ENCODE measurements at places on chromosomes 4 and X.
A peak's percentile ranks its signal among the peaks of the same experiment; 100 is the strongest.

DNA sequence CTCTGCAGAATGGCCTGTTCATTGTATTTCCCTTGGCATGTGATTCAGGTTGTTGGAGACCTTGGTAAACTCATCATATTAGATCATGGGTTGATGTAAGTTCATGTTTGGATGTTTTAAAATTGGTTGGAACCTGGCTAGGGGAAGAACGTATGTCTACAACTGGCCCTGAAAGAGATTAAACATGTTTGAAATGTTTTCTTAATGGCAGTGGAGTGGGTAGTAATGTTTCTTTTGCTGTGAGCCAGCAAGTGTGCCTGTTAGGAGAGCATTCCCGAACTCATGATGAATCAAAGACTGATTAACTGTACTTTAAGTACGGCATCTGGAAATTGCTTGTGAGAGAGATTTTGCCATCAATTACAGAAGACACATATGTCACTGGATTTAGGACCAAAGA is 44.5 kb upstream of the SLC4A4 start:
- DNase-seq = no peak

- DNase-seq = no peak
Measured at GRCh38 chrX:13433298-13433605, 113.4 kb upstream of the ATXN3L start.

- no peak for DNase-seq
Measured at GRCh38 chr4:53712408-53713020, 121.2 kb upstream of the LNX1 start.

DNA sequence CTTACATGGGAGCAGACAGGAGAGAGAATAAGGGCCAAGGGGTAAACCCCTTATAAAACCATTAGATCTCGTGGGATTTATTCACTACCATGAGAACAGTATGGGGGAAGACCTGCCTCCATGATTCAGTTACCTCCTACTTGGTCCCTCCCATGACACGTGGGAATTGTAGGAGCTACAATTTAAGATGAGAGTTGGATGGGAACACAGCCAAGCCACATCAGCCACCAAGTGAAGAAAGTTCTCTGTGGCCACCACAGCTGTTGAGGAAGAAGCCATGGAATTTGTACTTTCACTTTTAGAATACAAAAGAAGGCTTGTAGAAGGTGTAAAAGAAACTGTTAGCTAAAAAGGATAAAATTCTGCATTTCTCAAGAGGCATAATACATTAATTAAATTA is 67.0 kb upstream of the CXorf51A start:
- no peak for DNase-seq

DNA sequence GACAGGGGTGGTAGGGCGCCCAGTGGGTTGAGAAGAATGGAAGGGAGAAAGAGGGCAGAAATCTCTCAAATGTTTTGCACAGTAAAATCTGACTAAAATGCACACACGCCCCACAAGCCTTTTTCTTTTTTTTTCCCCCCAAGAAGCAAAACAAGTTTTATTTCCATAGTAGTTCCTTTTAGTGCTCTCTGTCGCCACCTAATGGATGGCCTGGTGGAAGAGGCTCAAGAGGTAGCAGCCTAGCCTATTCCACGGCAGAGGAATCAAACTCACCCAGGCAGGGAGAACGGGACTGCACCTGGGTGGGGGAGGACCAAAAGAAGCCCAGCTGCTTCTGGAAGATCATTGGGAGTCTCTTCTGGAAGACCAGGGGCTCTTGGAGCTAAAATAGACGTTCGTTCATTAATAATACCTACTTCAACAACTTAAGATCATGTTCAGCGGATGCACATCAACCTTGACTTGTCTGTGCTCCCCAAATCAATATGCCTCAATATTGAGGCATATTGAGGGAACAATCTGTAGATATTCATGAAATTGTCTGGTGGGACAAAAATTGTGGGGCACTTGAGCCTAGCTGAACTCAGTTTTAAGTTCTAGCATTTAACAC is 31.6 kb upstream of the IRAK1 start:
- DNase-seq = peak; percentile 73

- no peak for DNase-seq
Measured at GRCh38 chr4:96473246-96473645, 633.4 kb downstream of the PDHA2 start.

DNA sequence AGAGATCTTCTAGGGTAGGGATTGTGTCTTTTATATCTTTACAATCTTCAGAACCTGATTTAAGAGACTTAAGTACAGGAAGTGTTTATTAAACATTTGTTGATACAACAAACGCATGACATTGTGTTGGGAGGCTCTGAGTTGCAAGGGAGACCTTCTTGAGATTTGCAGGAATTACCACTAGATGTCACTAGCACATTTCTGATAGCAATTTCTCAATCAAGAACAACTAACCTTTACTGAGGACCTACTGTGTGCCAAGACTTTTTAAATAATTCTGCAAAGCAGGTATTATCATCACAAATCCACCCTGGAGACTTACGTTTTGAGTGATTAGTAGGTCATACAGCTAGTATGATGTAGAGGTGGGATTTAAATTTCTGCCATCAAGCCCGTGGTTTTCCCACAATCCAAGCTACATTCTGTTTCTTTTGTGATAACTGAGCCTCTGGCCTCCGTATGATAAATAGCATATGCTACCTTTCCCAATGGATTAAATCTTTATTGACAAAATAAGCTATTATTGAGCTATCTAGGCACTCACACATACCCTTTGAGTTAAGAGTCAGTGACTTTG is 986.0 kb downstream of the CCSER1 start:
- peak; percentile 13 for DNase-seq

DNA sequence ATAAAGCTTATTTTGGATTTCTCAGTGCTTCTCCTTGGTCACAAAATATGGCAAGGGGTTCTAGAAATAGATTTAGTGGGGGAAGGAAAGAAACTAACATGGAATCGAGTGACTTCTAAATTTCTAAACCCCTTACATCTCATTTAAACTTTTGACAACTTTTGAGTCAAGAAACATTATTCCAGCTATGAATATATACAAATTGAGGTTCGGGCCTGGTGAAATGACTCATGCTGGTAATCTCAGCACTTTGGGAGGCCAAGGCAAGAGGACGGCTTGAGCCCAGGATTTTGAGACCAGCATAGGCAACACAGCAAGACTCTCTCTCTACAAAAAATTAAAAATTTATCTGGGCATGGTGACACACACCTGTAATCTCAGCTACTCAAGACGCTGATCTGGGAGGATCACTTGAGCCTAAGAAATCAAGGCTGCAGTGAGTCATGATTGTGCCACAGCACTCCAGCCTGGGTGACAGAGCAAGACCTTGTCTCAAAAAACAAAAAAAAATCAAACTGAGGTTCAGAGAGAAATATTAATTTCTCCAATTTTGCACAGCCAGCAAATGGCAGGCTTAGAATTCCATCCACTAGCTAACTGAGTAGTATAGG is 99.8 kb downstream of the ANXA3 start:
- DNase-seq = no peak

DNA sequence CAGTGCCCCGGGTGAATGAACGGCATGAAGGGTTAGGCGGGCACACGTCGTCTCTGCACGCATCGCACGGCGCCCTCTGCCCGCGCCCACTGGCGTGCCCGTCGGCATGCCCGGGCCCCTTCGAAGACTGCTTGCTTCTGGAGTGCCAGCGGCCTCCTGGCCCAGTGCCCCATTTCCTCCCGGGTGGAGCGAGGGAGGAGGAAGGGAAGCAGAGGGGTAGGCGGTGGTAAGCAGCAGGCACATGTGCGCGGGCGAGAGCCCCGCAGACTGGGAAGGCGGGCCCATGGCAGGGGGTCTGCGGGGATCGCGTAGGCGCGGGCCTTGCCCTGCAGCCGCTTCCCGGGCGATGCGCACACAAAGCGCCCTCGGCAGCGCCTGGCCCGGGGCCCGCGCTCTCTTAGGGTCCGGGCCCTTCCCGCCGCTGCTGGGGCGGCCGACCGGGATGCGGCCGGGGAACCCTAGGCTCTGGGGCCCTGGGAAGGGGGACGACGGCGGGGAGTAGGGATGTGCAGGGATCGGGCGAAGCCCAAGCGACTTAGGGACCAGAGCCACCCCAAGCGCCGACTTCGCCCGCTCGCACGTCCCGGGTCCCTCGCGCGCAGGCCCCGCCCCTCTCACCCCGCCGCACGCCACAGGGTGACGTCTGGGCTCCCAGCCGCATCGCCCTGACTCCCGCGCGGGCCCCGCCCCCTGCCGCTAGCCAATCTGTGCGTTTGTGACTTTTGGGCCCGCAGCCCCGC is 866 bp upstream of the EMD start:
- no peak for DNase-seq

GRCh38 chr4:147550626-147551246 is 66.5 kb upstream of the TMEM184C start:
- DNase-seq = no peak

- DNase-seq = no peak
Measured at GRCh38 chrX:115134382-115134781, 54.8 kb upstream of the RBMXL3 start.

DNA sequence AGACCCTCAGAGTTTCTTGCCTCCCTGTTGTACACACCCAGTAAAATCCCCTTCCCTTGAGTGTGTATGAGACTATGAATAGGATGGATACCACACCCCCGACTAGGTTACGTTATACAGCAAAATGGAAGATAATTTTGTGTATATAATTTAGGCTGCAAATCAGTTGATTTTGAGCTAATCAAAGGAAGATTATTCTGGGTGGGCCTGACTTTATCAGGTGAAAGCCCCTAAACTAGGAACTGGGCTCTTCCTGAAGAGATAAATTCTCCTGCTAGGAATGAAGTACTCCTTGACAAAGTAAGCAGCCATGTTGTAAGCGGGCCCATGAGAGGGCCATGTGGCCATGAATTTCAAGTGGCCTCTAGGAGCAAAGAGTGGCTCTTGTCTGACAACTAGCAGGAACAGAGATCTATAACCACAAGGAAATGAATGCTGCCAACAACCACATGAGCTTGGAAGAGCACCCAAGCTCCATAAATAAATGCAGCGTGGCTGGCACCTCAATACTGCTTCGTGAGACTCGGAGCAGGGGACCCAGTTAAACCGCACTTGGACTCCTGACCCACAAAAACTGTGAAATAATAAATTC is 646.4 kb downstream of the IL1RAPL1 start:
- no peak for DNase-seq

- no peak for DNase-seq
Measured at GRCh38 chr4:123896446-123897071, 500.0 kb downstream of the SPRY1 start.

DNA sequence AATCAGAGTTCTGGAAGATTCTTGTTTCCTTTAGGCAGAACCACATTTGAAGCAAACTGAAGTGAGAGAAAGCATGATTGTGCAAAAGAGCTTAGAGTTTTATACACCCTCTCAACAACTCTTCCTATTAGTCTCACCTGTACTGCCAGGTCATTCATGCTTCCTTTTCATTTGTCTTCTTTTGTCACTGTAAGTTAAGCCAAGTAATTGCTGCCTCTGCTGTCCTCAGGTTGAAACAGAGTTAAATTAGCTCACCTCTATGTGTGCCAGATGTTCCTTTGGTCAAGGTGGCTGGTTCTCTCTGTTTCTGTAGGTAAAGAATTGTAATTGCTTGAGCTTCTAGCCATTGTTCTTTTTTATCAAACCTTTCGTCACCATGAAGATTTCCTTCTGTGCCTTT is 41.1 kb upstream of the HPGD start:
- no peak for DNase-seq

DNA sequence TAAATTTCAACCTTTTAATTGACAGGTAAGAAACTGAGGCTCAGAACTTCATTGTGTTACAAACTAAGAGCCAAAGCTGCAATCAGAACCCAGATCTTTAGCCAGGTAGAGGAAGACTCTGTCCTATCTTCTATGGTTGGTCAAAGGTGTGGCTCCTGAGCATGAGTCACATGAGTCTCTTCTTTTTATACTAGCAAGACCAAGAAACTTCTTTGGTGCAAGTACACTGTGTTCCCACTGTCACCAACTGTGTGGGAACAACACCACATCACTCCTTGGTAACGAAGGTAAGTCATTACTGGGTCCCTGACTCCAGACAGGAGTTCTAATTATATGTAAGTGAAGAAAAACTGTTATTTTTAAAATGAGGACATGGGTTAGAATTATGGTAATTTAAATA is 290.1 kb downstream of the INPP4B start:
- DNase-seq = no peak

GRCh38 chr4:1856943-1857699 is 1.2 kb upstream of the LETM1 start:
- DNase-seq = no peak

GRCh38 chrX:56313308-56313707 is 81.2 kb downstream of the KLF8 start:
- DNase-seq = no peak

DNA sequence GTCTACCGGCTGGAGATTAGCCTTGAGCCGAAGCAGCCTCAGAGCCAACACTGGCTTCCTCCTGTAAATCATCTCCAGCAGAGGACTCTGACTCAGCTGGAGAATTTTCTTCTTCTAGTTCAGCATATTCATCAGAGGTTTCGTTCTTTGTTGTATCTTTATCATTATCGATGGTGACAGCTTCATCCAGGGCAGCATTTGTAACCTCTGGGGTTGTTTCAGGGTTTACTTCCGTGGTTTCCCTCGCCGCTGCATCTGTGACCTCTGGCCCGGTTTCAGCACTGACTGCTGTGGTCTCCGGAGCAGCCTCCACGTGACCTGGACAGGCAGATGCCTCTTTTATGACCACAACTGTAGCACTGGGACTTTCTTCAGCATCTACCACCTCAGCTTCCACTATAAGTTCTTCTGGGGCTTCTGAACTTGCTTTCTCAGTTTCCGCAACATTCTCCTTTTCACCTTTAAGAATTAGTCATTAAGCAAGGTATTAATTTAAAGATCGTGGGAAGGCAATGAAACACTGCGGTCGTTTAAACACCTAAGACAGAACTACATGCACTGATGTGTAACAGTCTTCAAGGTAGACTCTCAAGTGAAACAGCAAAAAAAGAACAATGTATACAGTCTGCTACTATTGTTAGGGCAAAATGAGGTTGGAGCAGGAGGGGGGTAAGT is 13.3 kb downstream of the MGARP start:
- DNase-seq = peak; percentile 81

DNA sequence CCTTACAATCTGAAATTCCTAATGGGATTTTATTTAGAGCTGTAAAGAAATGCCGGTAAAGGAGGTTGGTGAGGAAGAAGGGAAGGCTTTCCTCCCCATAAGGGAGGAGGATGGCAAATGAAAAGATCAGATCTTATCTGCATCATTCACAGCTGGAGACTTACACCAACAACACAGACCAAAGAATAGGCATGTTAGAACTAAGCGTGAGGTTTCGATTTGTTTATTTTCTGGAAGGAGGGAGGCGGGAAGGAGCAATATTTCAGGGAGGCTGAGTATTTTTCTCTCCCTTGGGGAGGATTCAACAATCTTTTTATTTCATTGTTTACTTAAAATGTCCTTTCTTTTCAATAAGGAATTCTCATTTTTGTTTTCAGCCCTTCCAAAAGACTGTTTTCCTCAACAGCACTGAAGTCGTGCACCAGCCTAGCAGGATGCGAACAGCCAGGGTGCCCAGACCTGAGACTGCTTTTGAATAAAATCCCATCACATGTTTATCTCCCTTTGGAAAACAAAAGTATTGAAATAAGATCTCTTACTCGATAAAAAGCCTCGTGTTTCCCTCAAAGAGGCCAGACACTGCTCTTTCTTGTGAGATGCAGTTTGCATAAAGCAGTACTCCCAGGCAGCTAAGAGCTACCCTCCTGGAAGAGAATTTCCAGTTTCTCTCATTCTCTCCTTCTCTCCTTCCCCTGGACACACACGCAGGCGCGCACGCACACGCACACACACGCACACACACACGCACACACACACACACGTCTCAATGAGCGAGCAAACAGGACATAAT is 236.1 kb downstream of the MGST2 start:
- peak; percentile 7 for DNase-seq
